GM12864 (cell line): ENCODE measurements at places on chromosomes 3 and 15.

GRCh38 chr15:69132977-69133861, 27.2 kb upstream of the GLCE start:
- no peak for DNase-seq

DNA sequence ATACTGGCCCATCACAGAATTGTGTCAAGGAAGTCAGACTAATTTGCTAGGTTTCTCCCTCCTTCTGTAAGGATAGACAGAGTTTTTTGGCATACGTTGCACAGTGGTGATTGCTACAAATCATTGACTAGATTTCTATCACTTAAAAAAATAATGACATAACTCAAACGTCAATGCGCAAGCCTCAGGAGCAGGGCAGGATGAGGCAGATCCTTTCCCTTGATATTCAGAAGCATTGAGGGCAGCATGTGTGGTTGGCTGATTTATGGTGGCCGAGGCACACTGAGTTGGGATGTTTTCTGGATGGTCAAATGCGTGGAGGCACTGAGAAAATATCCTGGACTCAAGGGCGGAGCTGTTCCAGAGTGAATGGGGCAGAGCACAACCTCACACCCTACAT, 14.4 kb downstream of the THSD4 start:
- DNase-seq, result no peak

GRCh38 chr15:31360843-31361763, 34.5 kb downstream of the KLF13 start:
- DNase-seq, result peak; percentile 70

DNA sequence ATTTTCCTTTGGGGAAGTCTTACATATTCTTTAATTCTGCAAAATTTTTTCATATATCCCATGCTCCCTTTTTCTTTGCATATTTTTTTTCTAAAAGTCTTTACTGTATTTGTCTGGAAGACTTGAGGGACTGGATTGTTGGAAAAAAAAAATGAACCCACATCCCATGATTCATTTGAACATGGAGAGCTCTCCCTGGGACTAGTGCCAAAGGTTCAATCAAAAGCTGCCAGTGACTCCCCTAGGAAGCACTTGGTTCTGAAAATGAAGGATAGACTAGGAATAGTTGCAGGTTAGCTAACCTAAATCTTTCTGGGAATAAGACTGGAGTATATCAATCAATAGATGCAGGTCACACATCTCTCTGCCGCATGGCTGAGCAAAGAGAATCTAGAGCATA, 16.4 kb upstream of the BNC1 start:
- DNase-seq, result no peak

DNA sequence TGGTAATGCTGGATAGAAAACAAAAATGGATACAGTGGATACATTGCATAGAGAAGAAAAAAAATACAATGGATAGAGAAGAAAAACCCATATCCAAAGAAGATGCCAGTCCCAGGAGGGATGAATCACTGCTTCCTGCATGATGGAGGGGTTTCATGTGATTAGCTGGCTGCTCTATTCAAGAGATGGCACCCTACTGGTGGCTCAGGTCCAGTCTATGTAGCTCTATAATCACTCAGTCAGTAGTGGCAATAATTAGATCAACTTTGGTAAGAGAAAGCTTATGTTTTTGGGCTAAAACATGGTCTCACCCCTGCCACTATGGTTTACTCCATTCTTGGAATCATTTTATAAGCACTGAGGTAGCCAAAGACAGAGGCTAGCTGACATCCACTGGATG, 33.7 kb upstream of the NOX5 start:
- DNase-seq, result no peak

- no peak for DNase-seq
Observed at GRCh38 chr3:116216761-116217160, 228.5 kb downstream of the LSAMP start.

DNA sequence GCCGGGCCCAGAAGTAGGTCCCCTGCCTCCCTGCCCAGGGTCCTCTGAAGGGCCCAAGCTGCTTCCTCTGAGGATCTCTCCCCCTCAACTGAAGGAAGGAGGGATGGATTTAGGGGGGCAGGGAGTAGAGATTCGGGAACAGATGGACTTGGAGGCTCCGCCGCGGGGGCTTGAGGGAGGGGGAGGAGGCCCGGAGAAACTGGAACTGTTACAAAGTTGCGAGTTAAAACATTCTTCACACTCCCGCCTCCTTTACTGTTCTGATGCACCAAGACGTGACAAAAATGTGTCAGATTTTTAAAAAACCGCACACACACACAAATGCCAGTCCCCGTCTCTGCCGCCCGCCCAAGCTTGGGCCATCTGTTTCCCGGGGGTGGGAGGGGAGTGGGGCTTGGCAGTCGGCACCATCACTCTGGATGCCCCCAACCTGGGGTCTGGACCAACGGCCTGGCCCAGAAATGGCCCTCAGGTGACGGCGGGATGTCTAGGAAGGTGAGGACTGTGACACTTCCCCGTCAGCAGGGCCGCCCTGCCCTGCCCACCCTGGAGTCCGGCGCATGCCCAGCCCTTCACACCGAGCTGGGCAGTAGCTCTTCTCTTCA, 25.0 kb upstream of the LINGO1 start:
- DNase-seq, result no peak

DNA sequence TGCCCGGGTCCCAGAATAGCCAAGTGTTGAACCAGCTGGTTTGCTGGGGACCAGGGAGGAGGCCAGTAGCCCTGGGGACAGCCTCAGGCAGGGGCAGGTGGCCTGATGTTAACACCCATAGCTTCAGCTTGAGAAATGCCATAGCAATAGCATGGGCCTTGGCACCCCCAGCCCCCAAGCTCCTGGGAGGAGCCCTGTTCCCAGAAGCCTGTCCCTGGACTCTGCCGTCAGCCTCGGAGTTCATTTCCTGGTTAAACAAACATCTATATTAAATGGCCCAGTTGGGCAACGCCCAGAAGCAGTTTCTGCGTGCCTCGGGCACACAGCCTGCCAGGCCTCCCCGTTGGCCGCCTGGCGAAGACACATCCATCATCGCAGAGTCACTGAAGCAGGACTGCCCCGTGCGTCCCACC, 58.2 kb downstream of the FGD5 start:
- no peak for DNase-seq

DNA sequence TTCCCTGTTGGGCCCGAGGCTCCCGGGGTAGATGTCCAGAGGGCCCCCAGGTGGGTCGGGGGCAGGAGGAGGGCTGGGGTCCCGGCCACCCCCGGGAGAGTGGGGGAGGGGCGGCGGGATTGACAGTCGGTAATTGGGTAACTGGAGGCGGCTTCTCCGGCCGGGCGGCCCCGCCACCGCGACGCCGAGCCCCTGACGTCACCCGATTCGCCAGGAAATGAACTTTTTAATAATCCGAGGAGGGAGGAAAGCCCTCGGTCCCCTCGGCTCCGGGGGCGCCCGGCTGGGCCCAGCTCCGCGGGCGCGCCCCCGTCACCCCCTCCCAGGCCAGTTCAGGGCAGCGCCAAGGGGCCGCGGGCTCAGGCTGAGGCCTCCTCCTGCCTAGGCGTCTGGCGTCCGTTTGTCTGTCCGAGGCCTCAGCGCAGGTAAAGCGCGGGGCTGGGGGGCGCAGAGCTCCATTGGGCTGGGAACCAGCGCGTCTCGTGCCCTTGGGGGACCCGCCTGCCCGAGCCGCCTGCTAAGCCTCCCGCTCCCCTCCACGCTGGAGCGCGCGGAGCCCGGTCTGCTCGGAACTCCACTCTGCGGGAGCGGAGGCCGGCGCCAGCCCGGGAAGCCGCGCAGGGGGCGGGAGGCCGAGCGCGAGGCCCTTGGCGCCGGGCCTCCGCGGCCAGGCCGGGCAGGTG, 3.9 kb downstream of the GATA2 start:
- DNase-seq, result no peak

DNA sequence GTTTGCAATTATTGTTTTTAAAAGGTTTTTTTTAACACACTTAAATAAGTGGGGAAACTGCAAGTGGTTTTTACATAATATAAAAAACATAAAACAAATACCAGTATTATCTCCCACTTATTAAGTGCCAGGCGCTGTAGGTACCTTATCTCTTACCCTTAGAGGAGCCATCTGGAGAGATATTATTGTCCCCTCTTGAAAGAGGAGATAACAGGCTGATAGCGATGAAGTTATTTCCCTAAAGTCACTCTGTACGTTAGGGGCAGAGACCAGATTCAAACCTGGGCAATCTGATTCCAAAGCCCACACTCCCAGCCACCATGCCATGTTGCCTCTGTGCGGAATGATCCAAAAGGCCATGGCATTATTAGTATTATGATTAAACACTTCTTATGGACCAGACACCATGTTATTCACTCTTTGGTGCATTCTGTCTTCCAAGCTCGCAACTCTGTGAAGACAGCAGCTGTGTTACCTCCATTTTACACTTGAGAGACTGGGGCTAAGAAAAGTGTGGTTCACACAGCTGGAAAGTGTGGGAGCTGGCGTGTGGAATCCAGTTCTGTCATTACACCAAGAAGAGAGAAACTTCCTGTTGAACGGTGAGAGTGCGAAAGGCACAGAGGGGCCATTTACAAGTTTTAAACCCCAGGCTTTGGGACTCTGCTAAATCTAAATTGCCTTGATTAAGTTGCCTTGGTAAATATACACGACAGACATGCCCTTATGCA, 79.9 kb upstream of the MITF start:
- no peak for DNase-seq

GRCh38 chr3:73774645-73775044, 149.9 kb upstream of the PDZRN3 start:
- no peak for DNase-seq

GRCh38 chr15:66801266-66801665, 99.2 kb downstream of the SMAD6 start:
- DNase-seq, result no peak
